ENCODE measurements at places on chromosomes 12 and 14.

DNA sequence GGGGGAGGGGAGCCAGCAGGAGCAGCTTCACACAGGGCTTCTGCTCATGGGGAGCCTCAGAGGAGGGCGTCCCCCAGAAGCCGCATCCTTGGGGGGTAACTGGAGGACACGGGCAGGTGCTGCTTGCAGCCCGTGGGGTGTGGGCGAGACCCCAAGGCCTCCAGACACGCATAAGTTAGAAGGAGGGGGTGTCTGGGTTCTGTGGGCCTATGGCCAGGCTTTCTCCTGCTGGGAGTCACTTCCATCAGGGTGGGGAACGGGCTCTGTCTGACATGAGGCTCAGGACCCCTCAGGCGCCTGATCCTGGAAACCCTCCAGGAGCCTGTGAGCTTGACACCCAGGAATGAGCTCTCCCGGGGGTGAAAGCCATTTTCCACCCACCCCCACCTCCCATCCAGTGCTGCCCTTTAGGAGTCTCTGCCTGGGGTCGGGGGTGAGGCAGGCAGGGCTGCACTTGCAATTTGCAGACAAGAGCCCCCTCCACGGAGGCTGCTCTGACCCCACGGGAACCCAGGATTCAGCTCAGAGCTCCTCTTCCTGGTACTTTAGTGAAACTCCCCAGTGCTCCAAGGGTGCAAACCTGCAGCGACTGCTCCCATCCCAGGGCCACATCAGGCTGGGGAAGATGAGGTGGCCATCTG, 325.7 kb downstream of the ADGRD1 start:
- H3K4me1 ChIP-seq, result no peaks in the 10 kb centered on the region
- no peaks in the 10 kb centered on the region for H3K27me3 ChIP-seq
- no peak overlapping the region for H3K4me3 ChIP-seq
- DNase-seq, result no peak
- no peak overlapping the region for H3K27ac ChIP-seq

DNA sequence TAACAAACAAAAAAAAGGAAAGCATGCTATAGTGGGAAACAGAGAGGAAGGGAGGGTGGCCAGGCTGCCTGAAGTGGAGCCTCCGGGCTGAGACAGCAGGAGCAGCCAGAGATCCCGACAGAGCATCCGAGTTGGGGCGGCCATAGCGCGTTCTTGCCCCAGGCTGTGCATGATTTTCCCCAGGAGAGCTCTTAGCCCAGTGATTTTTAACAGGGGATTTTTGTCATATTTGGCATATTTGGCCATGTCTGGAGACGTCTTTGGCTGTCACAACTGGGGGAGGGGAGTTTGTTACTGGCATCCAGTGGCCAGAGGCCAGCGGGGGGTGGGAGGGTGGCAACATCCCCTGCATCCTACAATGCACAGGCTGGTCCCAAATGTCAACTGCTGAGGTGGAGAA, 23.6 kb downstream of the BDKRB1 start:
- H3K4me1 ChIP-seq, result peaks cover 27% of the 10 kb centered on the region
- H3K36me3 ChIP-seq, result no peaks in the 10 kb centered on the region
- DNase-seq, result no peak
- peak overlapping the region; percentile 61 for H3K27ac ChIP-seq
- no peak overlapping the region for H3K4me3 ChIP-seq

DNA sequence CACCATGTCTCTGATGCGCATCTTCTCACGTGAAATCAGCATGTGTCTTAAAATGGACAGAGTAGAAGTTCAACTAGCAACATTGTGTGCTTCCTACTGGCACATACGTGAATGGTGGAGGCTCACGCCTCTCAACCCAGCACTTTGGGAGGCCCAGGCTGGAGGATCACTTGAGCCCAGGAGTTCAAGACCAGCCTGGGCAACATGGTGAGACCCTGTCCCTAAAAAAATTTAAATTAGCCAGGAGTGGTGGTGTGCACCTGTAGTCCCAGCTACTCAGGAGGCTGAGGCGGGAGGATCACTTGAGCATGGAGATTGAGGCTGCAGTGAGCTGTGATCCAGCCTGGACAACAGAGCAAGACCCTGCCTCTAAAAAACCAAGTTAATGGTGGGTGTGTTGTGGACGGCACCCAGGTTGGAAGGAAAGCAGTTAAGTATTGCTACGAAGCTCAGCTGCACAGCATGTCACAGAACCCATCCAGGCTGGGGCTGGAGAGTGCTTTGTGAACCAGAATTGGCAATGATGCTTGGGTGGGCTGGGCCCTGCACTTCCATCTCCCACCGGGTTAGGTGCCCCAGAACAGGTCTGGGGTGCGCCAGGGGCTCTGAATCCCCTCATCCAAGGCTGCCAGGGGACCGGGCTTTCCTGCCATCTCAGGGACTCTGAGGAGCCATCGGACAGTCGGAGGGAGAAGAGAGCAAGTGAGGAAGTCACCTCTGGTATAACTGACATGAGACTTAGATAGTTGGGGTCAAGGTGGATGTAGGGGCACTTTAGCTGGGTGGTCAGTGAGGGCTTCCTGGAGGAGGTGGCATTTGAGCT, 33.0 kb upstream of the ULK1 start:
- H3K36me3 ChIP-seq, result no peaks in the 10 kb centered on the region
- peak overlapping the region; percentile 57 for H3K27ac ChIP-seq

DNA sequence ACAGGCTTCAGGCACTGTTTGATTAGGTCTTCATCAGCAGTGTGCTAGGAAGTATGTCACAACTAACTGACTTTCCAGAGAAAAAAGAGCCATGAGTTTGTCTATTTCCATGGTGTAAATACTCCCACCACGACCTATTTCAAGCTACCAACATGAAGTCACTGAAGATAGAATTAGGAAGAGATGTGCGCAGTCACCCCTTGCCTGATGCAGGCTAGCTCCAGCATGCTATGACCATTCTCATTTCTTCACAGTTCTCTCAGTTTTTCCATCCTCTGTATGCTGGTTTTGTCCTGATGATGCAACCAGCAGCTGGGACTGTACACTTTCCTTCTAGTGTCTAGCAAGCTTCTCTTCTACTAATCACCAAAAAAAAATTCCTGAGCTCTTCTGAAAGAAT, 191.6 kb upstream of the NUDT4 start:
- no peak for DNase-seq
- H3K27ac ChIP-seq, result no peak overlapping the region
- H3K4me1 ChIP-seq, result peaks cover 21% of the 10 kb centered on the region
- no peak overlapping the region for H3K4me3 ChIP-seq
- no peaks in the 10 kb centered on the region for H3K27me3 ChIP-seq
- no peaks in the 10 kb centered on the region for H3K36me3 ChIP-seq

- no peaks in the 10 kb centered on the region for H3K36me3 ChIP-seq
- no peak overlapping the region for H3K27ac ChIP-seq
- no peaks in the 10 kb centered on the region for H3K27me3 ChIP-seq
These were observed 34.2 kb downstream of the NT5DC3 start for GRCh38 chr12:103806803-103807202.

DNA sequence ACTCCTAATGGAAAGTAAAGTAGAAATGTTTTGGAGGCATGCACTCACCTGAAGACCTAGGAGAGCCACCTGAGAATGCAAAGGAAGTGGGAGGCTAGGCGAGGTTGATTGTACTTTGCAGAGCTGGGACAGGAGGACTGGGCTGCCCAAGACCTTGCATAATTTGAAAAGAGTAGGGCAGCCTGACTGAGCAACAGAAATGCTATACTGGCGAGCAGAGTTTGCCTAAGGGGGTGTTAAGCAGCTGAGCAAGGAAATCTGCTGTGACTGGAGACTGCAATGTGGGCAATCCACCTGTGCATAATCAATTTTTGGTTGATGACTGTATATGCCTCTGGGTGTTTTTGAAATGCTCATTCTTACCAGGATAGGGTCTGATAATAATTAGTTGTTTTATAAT, 834.1 kb downstream of the TRHDE start:
- no peak for DNase-seq
- H3K4me1 ChIP-seq, result no peaks in the 10 kb centered on the region
- H3K27me3 ChIP-seq, result no peaks in the 10 kb centered on the region
- H3K36me3 ChIP-seq, result no peaks in the 10 kb centered on the region
- H3K27ac ChIP-seq, result no peak overlapping the region

GRCh38 chr12:107264667-107265066, 171.3 kb upstream of the CRY1 start:
- H3K4me1 ChIP-seq, result no peaks in the 10 kb centered on the region
- no peak overlapping the region for H3K27ac ChIP-seq
- no peaks in the 10 kb centered on the region for H3K36me3 ChIP-seq
- DNase-seq, result no peak
- no peak overlapping the region for H3K4me3 ChIP-seq
- H3K27me3 ChIP-seq, result no peaks in the 10 kb centered on the region

- H3K4me3 ChIP-seq, result no peak overlapping the region
- DNase-seq, result no peak
- H3K36me3 ChIP-seq, result no peaks in the 10 kb centered on the region
- H3K27me3 ChIP-seq, result no peaks in the 10 kb centered on the region
These were observed 57.9 kb downstream of the KDM2B start for GRCh38 chr12:121522971-121523370.

GRCh38 chr12:79373896-79374499, 316.8 kb downstream of the PAWR start:
- no peaks in the 10 kb centered on the region for H3K27me3 ChIP-seq

DNA sequence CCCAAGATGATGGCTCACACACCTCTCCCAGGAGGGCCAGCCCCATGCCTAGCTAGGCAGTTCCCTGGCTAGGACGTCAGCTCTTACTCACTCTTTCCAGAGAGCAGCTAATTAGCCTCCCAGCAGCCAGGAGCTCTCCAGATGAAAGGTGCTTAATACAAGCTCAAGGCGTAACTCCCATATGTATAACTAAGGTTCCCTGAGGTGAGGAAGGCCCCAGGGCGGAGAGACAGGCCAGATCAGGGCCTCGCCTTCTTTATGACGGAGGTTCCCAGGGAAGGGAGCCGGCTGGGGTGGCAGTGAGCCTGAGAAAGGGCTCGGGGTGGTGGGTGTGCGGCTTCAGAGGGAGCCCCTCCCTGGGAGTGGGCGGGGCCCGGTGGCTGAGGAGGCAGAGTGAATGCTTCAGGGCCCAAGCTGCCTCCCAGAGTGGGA, 26.4 kb upstream of the ZFP36L1 start:
- no peak overlapping the region for H3K4me3 ChIP-seq
- DNase-seq, result no peak
- H3K4me1 ChIP-seq, result peaks cover 57% of the 10 kb centered on the region

GRCh38 chr14:64715628-64716412, 11.6 kb downstream of the PLEKHG3 start:
- peak overlapping the region; percentile 83 for H3K27ac ChIP-seq
- H3K4me1 ChIP-seq, result peaks cover 72% of the 10 kb centered on the region

- H3K27me3 ChIP-seq, result no peaks in the 10 kb centered on the region
These were observed 687.5 kb upstream of the TMEM132C start for GRCh38 chr12:127579446-127579845.

DNA sequence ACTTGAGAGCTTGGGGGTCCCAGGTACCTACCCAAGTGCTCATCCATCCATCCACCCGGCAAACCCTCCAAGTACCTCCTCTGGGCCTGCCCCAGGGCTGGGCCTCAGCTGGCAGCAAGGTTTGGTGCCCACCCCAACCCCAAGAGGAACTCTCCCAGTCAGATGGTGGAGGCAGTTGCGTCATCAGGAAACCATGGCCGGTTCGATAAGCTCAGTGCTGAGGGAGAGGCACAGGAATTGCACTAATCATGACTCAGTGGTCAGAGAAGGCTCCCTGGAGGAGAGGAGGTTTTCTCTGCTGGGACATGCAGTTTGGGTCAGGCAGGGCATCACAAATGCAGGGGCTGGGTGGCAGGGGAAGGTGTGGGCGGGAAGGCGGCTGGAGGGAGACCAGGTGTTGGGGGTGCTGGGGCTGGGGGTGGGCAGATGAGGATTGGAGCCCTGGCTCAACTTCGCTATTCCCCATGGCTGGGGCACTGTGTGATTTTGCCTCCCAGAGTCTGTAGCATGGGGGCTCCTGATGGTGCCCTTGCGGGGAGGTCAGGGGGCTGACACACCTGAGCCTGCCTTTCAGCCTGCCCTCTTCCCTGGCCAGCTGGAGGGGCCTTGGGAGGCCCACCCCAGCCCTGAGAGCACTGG, 32.2 kb downstream of the SH2B3 start:
- DNase-seq, result no peak
- no peaks in the 10 kb centered on the region for H3K27me3 ChIP-seq
- H3K4me1 ChIP-seq, result peaks cover 75% of the 10 kb centered on the region
- H3K4me3 ChIP-seq, result no peak overlapping the region
- peak overlapping the region; percentile 71 for H3K27ac ChIP-seq
- no peaks in the 10 kb centered on the region for H3K36me3 ChIP-seq

GRCh38 chr12:131139363-131140068, 185.8 kb downstream of the ADGRD1 start:
- H3K27me3 ChIP-seq, result no peaks in the 10 kb centered on the region
- no peak overlapping the region for H3K27ac ChIP-seq
- no peaks in the 10 kb centered on the region for H3K36me3 ChIP-seq
- peaks cover 5% of the 10 kb centered on the region for H3K4me1 ChIP-seq
- DNase-seq, result no peak
- no peak overlapping the region for H3K4me3 ChIP-seq

DNA sequence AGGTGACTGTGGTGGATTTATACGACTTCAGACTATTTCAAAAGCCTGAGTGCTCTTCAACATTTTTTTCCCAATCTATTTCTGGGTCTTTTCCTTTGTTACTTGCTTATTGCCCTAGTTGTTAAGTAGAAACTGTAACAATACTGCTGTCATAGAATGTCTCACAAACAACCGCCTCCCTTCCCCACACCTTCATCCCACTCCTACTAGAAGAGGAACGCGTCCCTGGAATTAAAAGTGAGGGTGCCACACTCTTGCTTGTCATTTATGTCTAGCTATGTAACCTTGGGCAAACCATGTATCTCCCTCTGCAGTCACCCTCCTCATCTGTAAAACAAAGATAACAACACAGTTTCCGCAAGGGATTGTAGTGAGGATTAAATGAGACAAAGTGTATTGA, 8.6 kb downstream of the BRAP start:
- H3K27me3 ChIP-seq, result no peaks in the 10 kb centered on the region
- H3K4me3 ChIP-seq, result no peak overlapping the region
- H3K4me1 ChIP-seq, result no peaks in the 10 kb centered on the region

DNA sequence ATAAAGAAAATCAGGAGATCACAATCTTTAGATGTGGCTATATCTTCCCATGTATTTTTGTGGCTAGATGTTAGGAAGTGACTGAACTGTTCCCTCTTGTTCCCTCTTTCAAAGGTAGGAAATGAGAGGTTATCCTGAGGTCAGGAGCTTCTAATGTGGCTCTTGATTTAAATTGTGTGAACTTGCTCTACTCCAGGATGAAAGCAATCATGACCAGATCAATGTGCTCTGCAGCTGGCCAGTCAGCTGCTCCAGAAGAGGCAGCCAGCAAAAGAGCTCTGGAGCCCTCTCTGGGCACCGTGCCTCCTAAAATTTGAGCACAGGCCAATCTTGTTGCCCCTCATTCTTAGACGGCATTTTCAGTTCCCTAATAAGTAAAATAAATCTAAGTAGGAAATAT, 32.0 kb downstream of the CDK17 start:
- DNase-seq, result no peak
- no peak overlapping the region for H3K27ac ChIP-seq
- H3K4me1 ChIP-seq, result peaks cover 55% of the 10 kb centered on the region
- H3K27me3 ChIP-seq, result no peaks in the 10 kb centered on the region

GRCh38 chr12:53004582-53004981, 1.7 kb upstream of the EIF4B start:
- peaks cover 46% of the 10 kb centered on the region for H3K4me1 ChIP-seq
- H3K27ac ChIP-seq, result peak overlapping the region; percentile 97
- H3K36me3 ChIP-seq, result no peaks in the 10 kb centered on the region
- H3K27me3 ChIP-seq, result no peaks in the 10 kb centered on the region
- no peak for DNase-seq

Measured in vagina (tissue), 2 donors.